ENCODE measurements at places on chromosomes 6 and 20.

DNA sequence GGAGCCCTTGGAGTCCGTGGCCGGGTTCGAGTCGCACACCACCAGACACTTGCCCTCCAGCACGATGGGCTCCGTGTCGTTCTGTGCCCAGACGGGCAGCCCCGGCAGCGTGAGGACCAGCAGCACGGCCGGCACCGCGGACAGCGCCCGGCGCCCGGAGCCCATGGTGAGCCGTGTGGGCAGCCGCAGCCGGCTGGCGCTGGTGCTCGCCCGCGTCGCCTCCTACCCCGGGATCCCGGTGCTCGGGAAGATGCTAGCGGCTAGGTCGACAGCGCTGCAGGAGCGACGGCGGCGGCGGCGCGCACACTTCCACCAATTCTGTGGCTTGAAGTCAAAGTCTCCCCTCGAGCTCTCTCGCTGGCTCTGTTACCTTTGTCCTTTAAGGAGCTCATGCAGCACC, 1.3 kb downstream of the CBLN4 start:
- no peak for ATAC-seq

GRCh38 chr6:57305761-57306160, 11.7 kb upstream of the PRIM2 start:
- ATAC-seq, result peak; percentile 64

- ATAC-seq, result 0 out of 3 replicates have a peak, but pooled peaks have one; percentile 32
Measured at GRCh38 chr6:88914180-88914579, 49.2 kb downstream of the RNGTT start.

- ATAC-seq, result peak; percentile 45
Measured at GRCh38 chr6:4466769-4467480, 309.3 kb upstream of the CDYL start.

DNA sequence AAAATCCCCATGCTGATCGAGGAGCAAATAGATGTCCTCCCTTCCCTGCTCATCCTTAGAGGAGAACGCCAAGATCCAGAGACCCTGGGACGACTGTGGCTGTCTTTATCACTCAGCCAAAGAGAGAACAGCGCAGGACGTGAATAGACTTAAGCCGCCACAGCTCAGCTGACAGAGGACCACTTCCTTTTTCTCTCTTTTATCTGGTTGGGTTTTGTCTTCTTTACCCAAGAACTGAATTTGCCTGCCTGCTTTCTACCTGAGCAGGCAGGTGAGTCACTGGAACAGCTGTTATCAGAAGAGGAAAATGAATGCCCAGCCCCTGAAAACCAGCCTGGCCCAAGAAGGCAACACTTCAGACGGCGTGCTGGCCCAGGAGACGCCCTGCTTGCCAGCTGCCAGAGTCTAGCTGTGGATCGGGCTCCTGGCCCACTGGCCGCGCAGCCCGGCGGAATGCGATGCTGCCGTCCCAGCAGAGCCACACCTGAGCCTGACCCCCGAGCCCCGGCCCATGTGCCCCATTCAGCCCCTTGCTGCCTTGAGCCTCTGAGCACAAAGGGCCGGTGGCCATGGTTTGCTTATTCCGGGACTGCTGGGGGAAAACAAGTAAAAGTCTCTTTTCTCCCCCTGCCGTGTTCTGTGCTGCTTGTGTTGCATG, 82.1 kb downstream of the TCP11 start:
- ATAC-seq, result no peak

DNA sequence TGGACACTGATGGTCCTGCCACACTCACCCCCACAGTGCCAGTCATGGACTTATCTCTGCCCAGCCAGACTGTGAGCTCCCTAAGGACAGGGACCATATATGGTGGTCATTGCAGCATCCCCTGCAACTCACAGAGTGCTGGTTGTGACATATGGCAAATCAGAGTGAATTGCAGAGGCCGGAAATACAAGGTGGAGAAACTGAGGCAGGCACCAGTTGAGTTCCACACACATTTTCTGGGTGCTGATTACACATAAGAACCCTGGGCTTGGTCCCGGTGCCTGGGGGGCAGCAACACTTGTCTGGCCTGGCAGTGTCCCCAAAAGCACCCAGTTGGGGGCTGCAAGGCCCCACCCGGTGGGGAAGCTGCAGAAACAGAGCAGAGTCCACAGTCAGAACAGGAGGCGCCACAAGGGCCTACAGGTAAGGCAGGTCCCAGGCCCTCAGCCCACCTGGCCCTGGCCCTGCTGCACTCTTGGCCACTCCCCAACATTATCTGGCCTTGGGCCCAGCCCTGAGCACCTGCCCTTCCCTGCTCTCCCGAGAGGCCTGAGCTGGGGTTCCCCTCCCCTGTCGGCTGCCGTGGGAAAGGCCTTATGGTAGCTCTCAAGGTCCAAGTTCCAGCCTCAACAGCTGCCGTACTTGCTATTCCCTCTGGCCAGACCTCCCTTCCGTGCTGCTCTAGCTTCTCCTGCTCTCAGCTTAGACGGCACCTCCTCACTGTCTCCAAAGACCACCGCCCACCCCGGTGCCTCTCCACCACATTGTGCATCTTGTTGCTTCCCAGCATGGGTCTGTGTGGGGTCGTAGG, 140.8 kb upstream of the PTPN1 start:
- ATAC-seq, result no peak

DNA sequence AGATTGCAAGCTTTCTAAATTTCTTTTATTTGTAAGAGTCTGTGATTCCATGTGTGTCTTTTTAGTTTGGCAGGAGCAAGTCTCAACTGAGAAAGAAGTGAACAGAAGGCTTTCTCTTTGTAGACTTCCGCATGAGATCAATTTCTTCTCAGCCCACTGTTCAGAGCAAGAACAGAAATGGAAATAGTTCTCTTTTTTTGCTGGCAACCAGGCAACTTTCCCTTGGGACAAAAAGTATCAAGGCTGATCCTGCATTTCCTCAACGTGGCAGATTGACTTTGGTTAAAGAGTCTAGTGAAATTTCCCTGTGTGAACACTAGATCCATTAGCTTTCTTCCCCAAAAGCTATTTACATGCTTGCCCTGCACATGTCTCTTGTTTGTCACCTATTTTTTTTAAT, 46.8 kb upstream of the JAG1 start:
- no peak for ATAC-seq

DNA sequence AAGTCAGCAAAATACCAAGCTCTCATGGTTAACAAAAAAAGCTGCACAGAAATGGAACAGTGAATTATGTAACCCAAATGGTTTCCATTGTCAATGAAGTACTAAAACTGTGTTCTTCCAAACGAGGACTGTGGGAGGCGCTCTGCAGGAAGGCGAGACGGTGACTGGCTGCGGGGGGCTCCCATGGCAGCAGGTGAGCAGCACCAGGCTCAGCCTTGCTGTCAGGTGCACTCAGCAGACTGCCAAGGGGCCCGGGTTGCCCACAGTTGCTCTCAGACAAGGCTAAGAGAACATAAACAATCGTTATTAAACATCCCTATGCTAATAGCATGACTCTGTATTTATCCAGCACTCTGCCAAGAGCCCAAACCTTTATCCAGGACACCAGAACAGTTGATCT, 630.3 kb upstream of the ARID1B start:
- no peak for ATAC-seq

DNA sequence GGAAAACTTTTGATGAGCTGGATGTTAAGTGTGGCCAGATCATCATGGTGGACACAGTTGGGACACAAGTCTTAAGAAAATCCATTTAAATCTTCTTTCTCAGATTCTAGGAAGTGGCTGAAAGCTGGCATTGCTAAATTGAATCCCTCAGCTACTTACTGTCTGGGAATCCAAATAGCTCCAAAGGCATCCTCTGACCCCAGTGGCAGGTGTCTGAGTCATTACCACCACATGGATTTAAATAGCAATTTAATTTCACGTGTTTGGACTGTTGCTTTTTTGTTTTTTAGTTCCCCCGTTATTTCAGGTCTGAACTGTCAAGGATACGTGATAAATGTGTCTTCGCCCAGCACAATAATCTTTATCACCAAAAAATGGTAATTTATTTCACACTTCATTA, 33.2 kb upstream of the HDGFL1 start:
- ATAC-seq, result no peak

DNA sequence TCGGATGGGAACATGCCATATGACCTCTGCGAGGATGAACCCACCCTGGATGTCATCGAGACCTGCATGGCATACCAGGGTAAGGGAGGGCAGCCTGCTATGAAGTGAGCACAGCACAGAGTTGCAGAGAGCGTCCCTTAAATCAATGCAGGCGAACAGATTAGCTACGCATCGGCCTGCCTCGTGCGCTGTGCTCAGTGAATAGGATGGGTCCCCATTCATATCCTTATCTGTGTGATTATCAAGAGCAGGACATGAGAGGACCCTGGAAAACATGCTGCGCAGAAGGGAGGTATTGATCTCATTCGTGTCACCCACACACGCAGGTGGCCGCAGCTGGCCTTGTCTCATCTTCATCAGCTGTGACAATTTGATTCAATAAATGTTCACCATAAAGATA, 25.6 kb upstream of the FAM83D start:
- no peak for ATAC-seq

- no peak for ATAC-seq
Measured at GRCh38 chr6:51865996-51866395, 221.4 kb downstream of the PKHD1 start.

- ATAC-seq, result no peak
Measured at GRCh38 chr6:142841915-142842314, 103.1 kb downstream of the HIVEP2 start.

DNA sequence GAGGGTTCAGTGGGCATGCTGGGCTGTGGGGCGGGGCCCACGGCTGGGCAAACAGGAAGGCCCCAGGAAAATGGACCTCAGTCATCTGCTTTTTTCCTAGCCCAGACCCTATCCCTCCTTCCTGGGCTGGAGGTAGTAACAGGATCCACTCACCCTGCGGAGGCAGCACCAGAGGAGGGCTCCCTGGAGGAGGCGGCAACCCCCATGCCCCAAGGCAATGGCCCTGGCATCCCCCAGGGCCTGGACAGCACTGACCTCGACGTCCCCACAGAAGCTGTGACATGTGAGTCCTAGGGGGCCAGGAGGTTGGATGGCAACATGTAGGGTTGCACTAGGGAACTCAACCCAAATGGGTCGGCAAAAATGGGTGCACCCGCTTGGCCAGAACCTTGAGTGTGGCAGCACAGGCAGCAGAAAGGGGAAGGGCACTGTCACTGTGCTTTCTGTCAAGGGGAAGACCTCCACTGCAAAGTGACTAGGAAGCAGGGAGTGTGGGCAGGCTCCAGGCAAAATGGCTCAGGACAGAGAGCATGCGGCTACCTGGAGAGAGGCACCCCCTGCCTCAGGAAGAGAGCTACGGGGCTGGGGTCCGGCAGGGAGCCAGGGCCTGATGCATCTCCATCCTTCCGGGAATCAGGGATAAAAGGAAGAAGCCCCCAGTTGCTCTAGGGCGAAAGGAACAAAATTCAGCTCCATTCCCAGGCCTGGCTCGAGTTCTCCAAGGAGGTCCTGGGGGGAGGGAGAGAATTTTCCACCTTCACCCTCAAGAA, 7.9 kb downstream of the MDFI start:
- no peak for ATAC-seq

DNA sequence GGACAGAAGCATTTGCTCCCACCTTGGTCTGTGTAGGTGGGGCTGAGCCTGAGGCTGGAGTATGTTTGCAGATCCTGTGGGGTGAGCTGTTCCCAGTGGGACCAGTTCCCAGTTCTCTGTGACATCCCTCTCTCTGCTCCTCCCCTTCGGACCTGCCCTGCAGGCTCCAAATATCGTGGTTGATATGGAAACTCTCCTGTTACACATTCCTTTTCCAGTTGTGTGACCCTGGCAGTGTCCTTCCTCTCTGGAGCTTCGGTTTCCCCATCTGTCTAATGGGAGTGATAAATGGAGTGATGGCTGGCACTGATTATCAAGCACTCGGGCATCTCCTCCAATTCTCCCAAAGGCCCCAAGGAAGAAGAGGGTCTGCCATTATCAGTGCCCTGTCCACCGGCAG, 15.7 kb upstream of the TGM2 start:
- ATAC-seq, result no peak

GRCh38 chr6:139882234-139882633, 507.8 kb upstream of the CITED2 start:
- peak; percentile 87 for ATAC-seq

DNA sequence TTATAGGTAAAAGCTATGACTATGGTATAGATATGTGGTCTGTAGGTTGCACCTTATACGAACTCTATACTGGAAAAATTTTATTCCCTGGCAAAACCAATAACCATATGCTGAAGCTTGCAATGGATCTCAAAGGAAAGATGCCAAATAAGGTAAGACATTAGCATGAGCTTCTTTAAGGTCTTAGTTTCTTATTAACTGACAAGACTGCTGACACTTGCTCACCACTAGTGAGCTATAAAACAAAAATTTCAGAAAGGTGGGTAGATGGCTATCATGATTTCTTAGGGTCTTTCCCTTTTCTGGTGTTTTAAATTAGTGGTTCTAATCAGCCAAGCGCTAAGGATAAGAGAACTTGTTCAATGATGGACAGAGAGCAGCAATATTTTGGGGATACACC, 21.9 kb downstream of the FAM217A start:
- ATAC-seq, result no peak

DNA sequence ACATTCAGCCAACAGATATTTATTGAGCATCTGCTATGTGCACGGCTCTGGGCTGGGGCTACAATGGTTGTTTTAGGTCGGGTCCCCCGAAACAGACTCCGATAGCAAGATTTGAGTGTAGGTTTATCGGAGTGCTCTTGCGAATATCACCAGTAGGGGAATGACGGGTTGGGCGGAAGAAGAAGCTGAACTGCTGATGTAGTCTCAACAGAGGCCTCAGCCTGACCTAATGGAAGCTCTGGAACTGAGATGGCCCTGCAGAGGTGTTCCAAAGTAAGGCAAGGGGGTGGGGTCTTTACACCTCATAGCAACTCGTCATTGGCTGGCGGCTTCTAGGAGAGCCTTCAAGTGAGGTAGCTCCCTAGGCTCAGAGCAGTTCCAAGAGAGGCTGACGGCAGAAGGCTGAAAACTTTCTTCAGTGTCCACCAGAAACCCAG, 1.1 kb downstream of the L3MBTL1 start:
- no peak for ATAC-seq

DNA sequence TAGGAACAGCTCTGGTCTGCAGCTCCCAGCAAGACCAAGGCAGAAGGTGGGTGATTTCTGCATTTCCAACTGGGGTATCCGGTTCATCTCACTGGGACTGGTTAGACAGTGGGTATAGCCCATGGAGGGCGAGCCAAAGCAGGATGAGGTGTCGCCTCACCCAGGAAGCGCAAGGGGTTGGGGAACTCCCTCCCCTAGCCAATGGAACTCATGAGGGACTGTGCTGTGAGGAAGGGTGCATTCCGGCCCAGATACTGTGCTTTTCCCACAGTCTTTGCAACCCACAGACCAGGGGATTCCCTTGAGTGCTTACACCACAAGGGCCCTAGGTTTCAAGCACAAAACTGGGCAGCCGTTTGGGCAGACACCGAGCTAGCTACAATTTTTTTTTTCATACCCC, 21.8 kb downstream of the HDDC2 start:
- ATAC-seq, result no peak

GRCh38 chr6:44085219-44085618, 42.0 kb downstream of the MRPL14 start:
- ATAC-seq, result no peak

- ATAC-seq, result peak; percentile 45
Measured at GRCh38 chr6:109767961-109768360, 76.9 kb downstream of the FIG4 start.

DNA sequence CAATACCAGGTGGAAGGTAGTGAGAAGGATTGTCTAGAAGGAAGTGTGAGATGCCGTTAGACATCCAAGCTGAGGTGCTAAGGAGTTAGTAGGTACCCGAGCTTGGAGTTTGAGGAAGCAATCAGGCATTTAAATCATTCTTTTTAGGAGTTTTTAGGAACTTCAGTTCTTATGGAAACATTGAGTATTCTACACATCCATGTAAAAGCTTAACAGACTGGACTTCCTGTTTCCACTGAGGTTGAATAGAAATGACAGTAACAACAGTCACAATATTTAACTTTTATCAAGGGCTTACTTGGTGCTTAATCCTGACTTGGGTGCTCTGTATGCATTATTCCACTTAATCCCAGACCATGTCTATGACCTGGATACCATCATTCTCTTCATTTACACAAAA, 136.4 kb downstream of the UST start:
- no peak for ATAC-seq

Measured in SK-N-SH treated with all-trans-retinoic acid at 6 μM for 48 hours (cell line).